Omental fat pad (tissue), 4 donors: ENCODE measurements at places on chromosomes 2 and 18. TPM values are rescaled to one million over a fixed set of nuclear protein-coding genes. Genes with fewer than 3 reads are reported as not detected.

- no peak for DNase-seq
These were observed 35.7 kb downstream of the RASGRP3 start for GRCh38 chr2:33512112-33512511.

The SAP130 gene
- total RNA-seq: 9.8 TPM

The SLC5A7 gene
- not detected for total RNA-seq

- no peak for DNase-seq
These were observed 122.9 kb downstream of the DDX1 start for GRCh38 chr2:15714609-15715008.
